ENCODE measurements at places on chromosomes 5 and 9.

- DNase-seq: no peak
Observed at GRCh38 chr9:111633389-111633736, 2.2 kb downstream of the DNAJC25 start.

GRCh38 chr5:141834331-141834730 lies 43.9 kb downstream of the PCDH1 start:
- no peak for DNase-seq

DNA sequence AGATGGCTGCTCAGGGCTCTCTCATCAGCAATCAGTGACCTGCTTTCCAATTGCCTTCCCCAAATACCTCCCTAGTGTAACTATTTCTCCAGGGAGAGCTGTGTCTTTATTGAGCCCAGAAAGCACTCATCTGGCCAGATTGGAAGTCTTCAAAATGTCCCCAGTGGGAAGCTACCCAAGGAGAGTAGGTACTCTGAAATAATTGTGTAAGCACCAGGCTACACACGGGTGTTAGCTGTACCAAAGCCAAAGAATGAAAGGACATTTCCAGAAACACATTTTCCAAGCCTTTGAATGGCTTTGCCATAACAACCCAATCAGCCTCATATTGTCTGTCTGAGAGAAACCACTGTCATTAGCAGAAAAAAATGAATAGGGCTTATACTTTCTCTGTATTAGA lies 318.8 kb downstream of the FAM170A start:
- DNase-seq: no peak

DNA sequence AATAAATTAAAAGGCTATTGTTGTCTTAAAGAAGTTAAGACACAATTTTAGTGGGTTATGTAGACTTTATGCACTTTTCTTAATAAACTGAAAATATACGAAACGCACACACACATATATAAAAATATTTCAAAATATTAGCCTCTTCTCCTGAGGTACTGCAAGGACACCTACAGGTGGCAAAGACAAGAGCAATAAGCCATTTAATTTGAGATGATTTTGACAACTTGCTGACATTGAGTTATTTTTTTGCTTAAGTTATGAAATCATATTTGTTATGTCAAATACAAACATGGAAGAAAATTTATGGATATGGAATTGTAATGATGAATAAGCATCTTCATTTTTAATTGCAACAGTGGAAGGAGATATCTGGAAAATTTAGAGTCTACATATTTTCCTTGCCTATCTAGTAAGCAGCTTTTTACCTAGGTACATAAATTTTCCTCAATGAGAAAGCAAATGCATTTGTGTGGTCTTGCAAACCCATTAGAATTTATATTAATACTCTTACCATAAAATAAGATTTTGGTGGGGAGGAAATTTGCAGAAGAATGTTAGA lies 301.6 kb downstream of the ISL1 start:
- no peak for DNase-seq

DNA sequence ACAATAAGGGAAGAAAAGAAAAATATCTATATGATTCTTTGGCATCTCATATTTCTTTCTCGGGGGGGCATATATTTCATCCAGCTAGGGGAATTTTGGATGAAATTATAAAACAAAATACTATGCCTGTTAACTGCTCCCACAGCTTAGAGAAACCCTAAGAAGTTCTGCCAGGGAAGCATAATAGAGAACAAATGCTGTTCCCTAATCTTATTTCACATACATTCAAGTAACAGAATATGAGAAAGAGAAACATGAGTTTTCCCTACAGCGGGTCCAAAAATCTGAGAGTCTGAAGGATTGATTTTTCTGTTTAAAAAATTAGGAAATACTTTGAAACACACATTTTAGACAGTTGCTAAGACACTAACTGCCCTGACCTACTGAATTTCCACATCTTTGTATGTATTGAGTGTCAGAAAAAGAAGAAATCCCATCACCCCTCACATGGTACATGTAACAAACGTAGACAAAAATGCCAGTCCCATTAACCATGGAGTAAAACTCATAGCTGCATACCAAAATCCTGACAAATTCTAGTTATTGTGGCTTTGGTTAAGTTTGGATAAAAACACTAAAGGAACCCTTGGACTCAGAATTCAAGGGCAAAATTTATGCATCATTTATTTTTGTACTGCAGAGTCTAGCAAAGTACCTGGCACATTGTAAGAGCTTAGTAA lies 620.2 kb upstream of the DMAC1 start:
- no peak for DNase-seq

DNA sequence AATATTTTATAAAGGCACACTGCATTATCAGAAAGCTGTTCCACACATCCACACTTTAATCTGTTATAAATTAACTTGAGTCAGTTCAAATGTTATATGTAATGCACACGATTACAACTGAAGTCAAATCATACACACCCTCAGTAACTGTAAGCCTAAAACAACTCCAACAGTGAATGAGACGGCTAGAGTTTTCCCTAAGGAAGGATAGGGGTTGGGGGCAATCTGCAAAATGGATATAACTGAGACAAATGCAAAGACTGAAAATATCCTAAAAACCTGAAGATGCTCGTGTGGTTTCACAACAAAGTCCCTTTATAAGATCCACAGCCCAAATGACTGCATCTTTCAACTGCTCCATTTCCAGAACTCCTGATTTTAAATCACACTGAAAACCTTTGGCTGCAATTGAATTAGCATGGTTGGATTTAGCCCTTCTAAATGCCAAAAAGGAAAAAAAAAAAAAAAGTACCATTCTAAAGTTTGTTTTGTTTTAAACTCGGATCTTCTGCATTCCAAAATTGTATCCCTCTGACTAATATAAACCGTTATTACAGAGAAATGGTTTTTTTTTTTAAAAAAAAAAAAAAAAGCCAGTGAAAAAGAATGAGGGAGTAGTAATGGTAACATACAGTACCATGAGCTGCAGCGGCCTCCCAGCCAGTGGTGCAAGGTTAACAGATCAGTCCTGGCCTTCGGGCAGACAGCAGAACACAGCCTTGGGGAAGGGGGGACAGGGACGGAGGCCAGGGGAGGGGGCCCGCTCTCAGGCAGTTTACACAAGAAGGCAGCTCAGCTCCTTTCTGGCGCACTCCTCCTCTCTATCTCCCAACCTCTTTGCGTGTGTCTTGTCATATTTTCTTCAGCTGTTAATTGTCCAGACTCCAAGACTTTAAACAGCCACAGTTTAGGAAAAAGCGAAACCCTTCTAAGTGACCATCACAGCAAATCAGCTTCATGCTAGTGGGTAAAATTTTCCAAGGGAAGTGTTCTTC lies 166.1 kb downstream of the BNC2 start:
- DNase-seq: no peak

DNA sequence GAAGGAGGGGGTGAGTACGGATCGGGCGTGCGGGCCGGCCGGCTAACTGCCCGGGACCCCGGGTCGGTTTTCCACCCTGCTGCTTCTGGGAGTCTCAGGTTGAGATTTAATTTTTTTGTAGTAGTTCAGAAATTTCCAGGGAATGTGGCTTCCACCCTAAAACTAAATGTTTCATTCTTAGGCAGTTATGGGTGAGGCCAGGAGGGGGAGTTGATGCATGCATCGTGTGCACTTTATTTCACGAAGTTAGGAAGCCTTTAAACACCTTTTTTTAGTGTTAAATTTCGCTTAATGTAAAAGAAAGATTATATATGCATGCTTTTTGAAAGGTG lies 905 bp downstream of the CDK9 start:
- no peak for DNase-seq

DNA sequence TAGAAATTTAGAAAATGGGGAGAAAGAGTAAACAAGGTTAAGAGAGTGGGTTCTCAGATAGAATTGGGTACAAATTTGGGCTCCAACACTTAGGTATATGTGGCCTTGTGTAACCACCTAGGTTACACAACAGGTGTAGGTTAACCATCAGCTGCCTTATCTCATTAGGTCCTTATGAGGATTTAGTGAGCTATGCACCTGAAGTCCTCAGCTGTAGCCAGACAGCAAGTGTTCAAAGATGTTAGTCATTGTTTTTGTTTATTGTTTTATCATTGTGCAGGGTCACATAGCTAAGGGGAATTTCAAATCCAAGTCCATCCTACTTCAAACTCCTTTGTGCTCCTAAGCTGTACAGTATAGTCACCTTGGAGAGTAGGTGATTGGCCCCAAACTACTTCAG lies 970 bp upstream of the TRIM32 start:
- no peak for DNase-seq

DNA sequence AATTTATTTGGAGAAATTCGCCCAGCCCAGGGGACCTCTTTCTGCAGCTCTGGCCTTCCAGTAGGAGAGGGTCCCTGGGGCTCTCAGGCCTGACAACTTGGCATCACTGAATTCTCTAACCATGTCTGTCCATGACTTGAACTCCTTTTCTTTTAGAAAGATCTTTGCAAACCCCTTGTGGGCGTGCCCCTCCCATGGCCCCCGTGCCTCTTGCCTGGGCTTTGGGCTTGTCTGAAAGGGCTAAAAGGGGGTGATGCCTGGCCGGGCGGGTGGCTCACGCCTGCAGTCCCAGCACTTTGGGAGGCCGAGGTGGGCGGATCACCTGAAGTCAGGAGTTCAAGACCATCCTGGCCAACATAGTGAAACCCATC lies 3.2 kb upstream of the SQSTM1 start:
- no peak for DNase-seq

- DNase-seq: no peak
Observed at GRCh38 chr5:96794757-96795156, 13.0 kb downstream of the ERAP1 start.

DNA sequence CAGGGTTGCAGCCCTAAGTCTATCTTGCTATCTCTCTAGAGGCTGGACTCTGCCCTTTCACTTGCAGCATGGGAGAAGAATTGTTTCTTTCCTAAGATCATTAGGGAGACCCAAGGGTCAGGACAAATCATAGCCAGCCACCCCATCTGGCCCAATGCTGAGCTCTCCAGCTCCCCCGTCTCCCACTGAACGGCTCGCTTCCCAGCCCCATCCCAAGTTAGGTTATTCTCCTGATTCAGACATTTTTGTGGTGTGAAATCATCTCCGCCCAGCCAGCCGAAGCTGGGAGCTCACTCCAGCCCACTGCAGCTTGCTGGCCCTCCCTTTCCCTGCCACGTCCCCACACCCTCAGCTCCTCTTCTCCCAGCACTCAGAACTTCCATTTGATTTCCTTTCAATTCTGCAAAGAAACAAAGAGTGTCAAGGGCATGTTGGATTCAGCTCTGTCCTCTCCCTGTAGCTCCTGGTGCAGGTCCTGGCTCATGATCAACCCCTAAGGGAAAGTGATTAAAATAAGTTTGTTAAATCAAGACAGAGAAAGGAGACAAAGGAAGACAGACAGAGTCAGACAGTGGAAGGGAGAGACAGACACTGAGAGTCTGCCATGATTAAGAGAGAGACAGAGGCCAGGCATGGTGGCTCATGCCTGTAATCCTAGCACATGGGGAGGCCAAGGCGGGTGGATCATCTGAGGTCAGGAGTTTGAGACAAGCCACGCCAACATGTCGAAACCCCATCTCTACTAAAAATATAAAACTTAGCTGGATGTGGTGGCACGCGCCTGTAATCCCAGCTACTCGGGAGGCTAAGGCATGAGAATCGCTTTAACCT lies 12.6 kb upstream of the SPARC start:
- DNase-seq: no peak

DNA sequence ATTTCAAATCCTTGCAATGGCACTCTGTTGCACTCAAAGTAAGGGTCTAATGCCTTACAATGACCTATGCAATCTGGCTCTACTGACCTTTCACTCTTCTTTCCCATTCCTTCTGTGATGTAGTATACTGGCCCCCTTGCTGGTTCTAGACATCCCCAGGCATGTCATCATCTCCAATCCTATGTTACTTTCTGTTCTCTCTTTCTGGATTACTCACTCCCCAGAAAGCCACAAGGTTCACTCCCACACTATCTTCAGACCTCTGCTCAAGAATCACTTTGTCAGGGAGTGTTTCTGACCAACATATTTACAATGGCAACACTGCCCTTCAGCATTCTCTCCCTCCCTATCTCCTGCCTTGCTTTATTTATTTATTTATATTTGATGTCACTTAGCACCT lies 802.2 kb upstream of the WWC1 start:
- DNase-seq: no peak

GRCh38 chr5:74442466-74442865 lies 198.1 kb downstream of the ENC1 start:
- DNase-seq: no peak

GRCh38 chr9:115411993-115412452 lies 294.1 kb upstream of the TNC start:
- no peak for DNase-seq

DNA sequence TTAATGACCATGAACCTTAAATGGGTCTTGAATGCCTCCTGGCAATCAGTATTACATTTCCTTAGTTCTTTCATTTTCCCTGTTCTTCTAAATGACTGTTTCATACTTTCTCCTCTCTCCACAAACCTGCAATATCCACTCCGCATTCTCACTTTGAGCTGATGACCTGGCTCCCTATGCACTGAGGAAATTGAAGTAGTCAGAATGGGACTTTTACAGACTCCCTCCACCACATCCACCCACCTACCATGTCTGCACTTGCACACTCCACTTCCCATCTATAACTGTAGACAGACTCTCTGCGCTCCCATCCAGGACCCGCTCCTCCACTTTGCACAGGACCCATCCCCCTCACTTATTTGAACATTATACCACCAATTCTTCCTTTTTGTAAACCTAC lies 36.2 kb upstream of the GZMA start:
- DNase-seq: no peak

GRCh38 chr9:137085920-137086530 lies 760 bp upstream of the MAN1B1 start:
- DNase-seq: no peak

DNA sequence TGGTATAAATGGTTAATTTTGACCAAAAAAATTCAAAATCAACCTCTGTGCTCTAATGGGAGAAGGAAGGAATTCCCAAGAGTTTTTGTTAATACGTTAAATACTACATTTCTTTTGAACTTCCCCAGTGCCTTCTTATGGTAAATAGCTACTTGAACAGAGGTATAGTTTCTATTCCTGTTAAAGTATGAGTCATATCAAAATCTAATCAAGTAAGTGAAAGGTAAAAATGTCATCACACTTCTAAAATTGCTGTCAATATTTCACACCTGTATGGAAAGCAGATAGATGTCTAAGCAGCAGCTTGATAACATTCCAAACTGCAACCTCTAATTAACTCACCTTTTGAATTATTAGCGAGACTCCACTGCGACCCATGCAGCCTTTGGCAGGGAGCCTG lies 214.1 kb upstream of the MEF2C start:
- DNase-seq: no peak

DNA sequence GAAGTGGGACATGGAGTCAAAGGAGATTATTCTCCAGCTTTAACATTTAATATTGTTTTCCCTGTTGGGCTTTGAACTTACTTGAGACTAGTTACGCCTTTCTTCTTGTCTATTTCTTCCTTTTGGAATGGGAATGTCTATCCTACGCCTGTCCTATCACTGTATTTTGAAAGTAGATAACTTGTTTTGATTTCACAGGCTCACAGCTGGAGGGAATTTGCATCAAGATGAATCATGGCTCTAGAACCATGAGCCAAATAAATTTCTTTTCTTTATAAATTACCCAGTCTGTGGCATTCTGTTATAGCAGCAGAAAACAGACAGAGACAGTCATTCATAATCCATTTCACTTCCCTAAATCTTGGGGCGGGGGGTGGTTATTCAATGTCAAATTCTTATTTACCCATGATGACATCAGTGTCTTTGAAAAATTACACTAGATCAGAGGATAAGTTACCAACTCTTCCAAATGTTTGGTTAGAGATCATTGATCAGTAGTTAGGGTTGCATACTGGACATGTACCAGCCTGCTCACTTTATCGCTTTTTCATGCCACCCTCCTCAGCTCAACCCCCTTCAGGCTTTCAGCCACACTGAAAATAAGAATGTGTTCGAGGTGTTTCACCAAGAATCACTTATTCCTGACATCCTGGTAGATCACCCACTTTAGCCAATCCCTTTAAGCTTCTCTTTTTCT lies 419.6 kb upstream of the PIK3R1 start:
- no peak for DNase-seq

Data from NCI-H1930 (cell line).